ENCODE measurements at places on chromosomes 3 and 15.

DNA sequence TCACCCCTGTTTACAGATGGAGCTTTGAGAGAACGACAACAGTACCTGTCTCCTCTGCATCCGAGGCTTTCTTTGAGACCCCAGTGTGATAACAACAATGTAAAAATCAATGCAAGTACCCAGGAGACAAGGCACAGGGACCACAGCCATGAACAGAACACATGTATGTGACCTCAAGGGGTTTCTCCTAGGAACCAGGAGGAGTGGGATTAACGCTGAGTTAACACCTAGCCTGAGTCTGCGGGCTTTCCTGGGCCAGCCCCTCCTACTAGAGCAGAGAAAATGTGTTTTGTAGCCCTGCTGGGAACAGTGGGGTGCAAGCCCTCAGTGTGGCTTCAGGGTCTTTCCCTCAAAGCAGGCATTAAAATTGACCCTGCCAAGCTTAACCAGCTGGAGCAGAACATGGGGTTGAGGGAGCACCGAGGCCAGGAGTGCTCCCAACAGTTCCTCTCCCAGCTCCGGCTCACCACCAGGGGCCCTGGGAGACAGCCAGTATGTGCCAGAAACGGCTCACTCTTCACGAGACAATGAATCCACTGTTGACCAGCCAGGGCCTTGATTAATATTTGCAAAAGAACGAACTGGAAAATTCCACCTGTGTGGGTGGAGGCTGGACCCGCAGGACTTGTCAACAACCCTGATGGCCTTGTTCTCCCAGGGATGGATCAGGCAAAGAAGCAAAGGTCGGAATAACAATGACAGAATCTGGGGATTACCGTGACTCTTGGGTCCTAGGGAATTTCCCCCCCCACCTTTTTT is 3.6 kb downstream of the CHDH start:
- no peak for DNase-seq

DNA sequence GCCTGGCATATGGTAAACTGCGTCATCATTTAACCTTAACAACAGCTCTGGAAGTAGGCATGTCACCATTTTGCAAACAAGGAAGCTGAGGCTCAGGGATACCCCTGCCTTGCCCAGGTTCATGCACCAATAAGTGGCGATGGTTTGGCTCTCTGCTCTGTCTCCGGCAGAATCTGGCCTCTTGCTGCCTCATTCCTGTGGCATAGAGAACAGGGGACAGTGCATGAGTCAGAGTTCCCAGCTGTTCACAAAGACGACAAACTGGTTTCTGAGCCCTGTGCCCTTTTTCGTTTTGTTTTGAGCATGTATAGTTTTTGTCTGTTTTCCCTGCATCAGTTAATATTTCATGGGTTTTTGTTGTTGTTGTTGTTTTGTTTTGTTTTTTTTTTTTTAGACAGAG is 236.8 kb downstream of the OPA1 start:
- no peak for DNase-seq

- no peak for DNase-seq
These were observed 10.0 kb downstream of the GATA2 start for GRCh38 chr3:128482666-128483656.

GRCh38 chr15:62727501-62727900 is 315.0 kb upstream of the TPM1 start:
- DNase-seq: no peak

- no peak for DNase-seq
These were observed 53.9 kb upstream of the ACKR4 start for GRCh38 chr3:132543011-132543739.

GRCh38 chr3:71322154-71322553 is 261.4 kb downstream of the FOXP1 start:
- DNase-seq: no peak

- no peak for DNase-seq
These were observed 176.0 kb downstream of the SATB1 start for GRCh38 chr3:18249126-18249525.

GRCh38 chr15:38147246-38147645 is 105.4 kb upstream of the SPRED1 start:
- DNase-seq: no peak

GRCh38 chr3:134885877-134886621 is 91.0 kb downstream of the EPHB1 start:
- DNase-seq: no peak

DNA sequence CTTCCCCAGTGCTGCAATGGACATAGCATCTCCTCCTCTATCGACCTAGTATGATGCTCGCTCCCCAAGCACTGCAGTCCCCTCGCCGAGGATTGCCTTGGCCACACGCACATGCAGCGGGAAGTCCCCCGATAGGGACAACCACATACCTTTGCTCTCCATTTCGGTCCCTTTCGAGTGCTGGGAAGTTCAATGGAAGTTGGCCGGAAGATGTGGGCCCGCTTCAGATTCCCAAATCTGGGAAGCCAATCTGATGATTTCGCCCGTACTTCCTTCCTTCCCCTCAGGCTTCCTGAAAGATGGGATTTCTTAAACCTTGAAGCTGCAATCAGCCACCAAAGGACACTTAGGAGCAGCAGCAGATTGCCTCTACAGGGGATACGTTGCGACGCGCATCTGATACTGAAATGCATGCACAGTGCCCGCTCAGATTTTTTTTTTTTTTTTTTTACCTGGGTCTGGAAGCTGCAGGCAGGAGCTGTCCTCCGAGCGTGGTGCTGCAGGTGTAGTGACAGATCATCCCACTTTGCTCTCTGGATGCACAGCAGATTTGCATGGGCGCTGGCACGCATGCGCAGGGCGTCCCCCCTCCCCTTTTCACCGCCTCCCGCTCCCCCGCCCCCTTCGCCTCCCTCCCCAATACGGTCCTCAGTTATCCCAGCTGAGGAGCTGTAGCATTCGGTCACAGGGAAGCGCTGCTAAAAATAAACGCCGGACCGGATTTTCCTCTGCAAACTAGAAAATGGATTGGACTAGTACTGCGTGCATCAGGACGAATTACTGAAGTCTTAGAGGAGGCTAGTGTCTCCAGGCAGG is at the start of gene FGF12:
Gene FGF12 (minus strand): TSS at position 510 of the 816 bp plus-strand sequence.
- DNase-seq: no peak

DNA sequence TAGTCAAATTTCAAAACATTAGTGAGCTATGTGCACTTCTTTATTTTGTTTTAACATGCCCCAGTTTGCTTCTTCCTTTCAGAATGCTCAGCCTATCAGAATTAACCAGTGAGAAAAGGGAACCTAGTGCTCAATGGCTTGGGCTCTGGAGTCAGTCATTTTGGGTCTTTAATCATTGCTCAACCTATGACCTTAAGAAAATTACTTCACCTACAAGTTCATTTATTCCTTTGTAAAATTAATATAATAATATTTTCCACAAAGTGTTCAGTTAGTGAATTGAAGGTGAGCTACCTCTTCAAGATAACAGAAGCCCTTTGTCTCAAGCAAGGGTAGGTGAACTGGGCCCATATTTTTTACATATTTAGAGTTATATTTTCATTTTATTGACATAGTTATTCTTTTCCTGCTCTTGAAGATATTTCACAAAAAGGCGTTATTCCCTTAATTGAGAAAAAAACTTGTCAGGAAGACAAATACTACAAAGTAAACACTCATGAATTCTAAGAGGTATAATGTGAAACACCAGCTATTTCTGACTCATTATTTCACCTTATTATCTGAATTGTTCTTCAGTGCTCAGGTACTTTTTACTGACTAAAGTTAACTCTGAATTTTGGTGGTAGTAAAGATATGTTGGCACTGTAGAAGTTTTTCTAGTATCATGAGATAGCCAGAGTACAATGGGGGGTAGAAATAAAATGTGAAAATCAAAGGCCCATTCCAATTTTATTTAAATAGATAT is 415.5 kb downstream of the NAALADL2 start:
- no peak for DNase-seq

DNA sequence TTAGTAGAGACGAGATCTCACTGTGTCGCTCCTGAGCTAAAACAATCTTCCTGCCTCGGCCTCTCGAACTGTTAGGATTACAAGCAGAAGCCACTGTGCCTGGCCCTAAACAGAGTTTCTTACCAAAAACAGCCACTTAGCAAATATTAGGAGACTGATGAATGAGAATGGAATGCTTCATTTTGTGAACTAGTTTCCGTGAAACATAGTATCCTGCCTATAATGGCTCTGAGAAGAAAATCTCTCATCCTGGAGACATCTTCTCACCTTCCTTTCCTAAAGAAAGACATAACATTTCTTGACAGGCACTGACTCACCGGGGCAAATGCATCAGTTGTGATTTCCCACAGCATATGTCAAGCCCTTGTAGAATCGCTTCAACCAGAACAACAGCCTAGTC is 44.9 kb downstream of the GJD2 start:
- no peak for DNase-seq

DNA sequence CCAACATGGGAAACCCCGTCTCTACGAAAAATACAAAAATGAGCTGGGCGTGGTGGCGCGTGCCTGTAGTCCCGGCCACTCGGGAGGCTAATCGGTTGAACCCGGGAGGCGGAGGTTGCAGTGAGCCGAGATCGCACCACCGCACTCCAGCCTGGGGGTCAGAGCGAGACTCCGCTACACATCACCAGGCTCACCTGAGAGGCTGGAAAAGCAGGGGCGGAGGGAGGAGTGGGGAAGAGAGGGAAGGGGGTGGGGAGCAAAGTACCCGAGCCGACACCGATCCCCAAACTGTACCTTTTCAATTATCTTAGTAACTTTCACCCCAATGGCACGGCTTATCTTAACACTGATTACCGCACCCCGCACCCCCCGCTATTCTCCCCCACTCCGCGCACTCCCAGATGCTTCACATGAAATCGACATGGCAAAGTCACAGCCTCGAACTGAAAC is 46.4 kb upstream of the SYNM start:
- DNase-seq: no peak

GRCh38 chr3:52046186-52046901 is 10.0 kb downstream of the DUSP7 start:
- DNase-seq: no peak

Measured in stimulated activated CD8-positive, alpha-beta memory T cell treated with anti-CD3 and anti-CD28 coated beads, Interleukin-4, amount 100 ng/mL, for 4 hours (primary cell).